Type B pancreatic cell (in vitro differentiated cells): ENCODE measurements at places on chromosomes 5 and 9.

- no peak for DNase-seq
These were observed 184.5 kb downstream of the DENND1A start for GRCh38 chr9:123745451-123745850.

- DNase-seq: no peak
These were observed 45.3 kb upstream of the RASEF start for GRCh38 chr9:83108208-83108607.

- no peak for DNase-seq
These were observed 367.9 kb upstream of the GRAMD2B start for GRCh38 chr5:126055348-126055729.

DNA sequence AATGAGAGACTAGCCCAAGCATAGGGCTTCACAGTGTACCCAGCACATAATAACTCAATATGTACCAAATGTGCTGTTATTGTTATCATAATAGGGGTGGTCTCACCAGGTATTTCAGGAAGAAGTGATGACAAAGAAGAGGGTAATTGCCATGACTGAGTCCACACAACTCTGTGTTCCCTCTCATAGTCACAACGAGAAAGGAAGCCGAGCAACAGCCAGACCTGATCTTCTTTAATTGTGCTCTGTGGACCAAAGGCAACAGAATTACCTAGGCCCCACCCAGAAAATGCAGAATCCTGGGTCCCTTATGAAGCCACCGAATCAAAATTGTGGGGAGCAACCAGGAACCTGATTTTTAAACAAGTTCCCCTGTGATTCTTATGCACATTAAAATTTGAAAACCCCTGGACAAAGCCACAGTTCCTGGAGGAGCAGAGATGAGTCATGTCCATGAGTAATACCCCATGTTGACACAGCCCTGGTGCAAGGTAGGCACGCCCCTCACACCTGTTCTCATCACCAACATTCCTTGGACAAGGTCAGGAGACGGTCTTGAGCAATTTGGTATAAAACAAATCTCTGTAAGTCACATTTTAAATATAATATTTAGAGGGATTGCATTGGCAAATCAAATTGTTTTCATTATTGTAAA, 5.2 kb downstream of the FGF1 start:
- no peak for DNase-seq

- DNase-seq: no peak
These were observed 517.6 kb downstream of the BNC2 start for GRCh38 chr9:16352791-16353401.

- DNase-seq: no peak
These were observed 478.6 kb upstream of the WWC1 start for GRCh38 chr5:167812871-167813270.

- DNase-seq: no peak
These were observed 1.4 kb downstream of the ETF1 start for GRCh38 chr5:138541511-138542179.

GRCh38 chr5:126881821-126882600, 105.1 kb downstream of the LMNB1 start:
- DNase-seq: no peak

DNA sequence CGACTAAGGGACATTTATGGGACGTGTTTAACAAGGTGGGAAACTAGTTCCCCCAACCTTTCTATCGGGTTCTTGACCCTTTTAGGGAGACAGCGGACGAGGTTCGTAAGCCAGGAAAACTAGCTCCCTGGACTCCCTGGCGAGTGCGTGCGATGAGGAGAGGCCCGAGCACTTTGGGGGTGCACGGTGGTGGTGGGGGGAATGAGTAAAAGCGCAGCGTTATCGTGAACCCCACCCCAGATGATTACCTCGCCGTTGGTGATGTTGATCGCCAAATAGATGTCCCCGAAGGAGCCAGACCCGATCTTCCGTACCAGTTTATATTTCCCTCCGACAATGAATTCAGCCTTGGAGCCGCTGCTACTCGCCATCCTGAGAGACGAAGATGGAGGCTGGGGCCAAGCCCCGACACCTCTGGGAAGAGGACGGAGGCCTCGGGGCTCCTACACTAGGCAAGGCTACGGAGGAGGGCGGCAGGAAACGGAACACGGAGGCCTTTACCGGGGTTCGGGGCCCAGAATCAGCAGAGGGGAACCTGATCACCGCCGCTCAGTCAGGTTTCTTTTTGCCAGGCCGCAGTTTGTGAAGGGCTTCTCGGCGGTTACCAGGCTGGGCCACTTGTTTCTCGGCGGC, 529 bp downstream of the CSNK1A1 start:
- no peak for DNase-seq

DNA sequence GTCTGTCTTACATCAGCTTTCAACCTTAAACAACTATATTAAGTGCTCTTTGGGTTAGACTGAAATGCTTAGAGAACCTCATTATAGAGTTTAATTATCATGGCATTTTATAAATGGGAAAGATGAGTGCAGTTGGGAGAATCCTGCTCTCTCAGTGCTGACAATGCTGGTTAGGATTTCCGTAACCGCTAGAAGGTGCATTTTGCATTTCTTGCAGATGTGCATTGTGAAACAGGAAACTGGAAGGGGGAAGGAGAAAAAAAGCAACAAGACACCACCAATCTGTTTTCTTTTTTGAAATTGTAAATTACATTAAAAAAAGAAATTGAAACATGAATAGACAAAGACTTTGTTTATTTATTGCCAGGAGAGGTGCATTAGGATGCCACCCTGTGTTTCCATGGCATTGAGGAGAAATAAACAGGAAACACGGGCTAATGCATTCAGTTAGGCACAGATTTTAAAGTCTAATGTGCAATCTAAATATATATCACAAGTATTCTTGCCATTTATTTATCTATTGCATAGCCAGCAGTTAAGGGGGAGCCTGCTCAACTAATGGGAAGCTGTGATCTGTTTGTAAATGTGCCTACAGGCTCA, 478.9 kb downstream of the PSAT1 start:
- no peak for DNase-seq

- no peak for DNase-seq
These were observed 115.8 kb upstream of the SLIT3 start for GRCh38 chr5:169416583-169417196.

DNA sequence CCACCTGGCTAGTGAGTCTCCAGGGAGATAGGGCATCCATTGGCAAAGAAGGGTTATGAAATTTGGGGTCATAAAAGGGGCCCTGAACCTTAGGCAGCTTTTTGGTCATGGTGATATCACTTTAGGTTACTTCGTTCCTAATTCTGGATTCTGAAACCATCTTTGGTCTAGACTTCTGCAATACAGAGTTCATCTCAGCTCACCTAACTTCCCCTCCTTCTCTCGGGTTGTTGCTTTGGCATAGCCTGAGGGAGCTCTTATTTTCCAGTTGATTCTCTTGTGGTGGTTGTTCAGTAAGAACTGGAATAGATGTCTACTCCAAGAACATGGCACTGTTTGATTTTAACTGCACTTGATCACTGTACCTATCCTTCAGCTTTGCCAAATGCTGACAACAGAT, 148.9 kb upstream of the RUSC2 start:
- no peak for DNase-seq

DNA sequence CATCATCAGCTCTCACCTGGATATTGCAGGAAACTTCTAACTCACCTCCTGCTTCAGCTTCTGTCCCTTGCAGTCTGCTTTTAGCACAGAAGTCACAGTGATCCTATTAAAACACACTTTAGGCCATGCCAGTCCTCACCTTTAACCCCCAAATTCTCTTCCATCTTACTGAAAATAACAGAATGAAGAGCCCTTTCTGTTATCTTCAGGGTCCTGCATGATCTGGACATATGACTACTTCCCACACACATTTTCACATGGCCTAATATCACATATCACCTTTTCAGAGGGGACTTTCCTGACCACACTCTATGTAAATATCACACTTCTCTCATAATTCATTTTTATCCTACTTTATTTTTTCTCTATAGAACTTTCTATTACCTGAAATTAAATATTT, 550.6 kb upstream of the CLINT1 start:
- DNase-seq: no peak

GRCh38 chr9:13957089-13957488, 356.9 kb downstream of the NFIB start:
- DNase-seq: no peak

- DNase-seq: peak; percentile 76
These were observed at the start of gene TRMT10B for GRCh38 chr9:37753489-37754190. TRMT10B (plus strand) TSS chr9:37753805; CDS start chr9:37761932, 8,127 bp downstream.

DNA sequence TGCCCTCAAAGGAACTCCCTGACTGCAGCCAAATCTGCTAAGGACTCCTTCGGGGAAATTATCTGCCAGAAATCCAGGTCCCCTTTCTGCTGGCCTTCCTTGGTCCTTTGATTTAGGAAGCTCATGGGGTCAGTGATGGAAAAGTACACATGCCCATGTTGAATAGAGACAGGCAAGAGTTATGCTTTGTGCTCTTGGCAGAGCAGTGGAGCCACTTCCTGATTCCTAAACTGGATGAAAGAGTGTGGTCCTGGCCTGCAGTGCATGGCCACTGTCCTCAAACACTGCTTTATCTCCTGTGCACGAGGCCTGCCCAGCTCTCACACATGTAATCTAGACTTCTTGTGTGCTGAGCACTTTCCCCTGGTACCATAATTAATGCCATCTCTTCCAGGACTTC, 2.0 kb upstream of the EBF1 start:
- no peak for DNase-seq

DNA sequence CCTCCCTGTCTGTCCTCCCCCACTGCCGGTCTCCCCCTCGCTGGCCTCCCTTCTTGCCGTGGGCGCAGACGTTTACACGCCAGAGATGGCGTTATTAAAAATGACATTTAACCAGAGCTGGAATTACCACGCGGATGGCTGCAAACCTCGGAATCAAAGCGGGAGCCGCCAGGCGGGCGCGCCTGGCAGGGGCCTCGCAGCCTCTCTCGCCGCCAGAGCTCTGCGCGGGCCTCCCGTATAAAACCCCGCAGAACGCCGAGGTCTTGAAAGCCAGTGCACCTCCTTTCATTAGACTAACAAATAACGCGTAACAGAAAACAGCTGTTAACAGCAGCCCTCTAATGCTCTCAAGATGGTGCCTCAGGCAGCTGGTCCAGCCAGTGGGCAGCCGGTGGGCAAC, 10.2 kb downstream of the PRRX2 start:
- DNase-seq: no peak

DNA sequence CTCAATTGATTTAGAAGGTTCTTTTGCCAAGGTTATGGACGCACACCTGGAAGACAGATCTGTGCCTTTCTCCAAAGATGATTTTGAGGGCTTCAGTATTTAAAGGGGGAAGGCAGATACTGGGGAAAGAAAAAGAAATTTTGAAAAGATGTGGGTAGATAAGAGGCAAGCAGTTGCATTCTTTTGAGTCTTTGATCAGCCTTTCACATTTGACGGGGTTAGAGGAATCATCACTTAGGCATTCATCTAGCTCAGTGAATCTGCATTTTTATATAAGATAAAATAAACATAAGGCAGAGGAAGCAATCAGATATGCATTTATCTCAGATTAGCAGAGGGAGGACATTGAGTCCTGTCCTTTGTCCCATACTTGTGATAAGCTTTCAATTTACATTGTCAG, 243.4 kb upstream of the RAI14 start:
- no peak for DNase-seq

- no peak for DNase-seq
These were observed 100.9 kb upstream of the MSX2 start for GRCh38 chr5:174623433-174624019.

DNA sequence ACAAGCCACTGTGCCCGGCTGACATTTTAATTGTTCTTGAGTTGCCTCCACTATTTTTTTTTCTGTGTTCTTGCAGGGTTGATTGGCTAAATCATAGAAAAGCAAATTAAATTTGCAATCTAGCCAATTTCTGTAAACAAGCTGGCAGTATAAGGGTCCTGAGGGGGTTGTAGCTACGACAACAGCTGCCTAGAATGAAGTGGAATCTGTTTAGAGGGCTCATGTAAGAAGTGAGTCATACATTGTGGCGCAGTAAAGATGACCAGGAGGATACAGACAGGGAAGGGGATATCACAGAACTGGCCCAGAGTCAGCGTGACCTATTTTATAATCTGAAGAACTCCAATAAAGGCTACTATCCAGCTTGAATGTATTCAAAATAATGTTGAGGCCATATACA, 82.2 kb upstream of the TLE1 start:
- DNase-seq: no peak

GRCh38 chr5:109533751-109534272, 124.0 kb upstream of the PJA2 start:
- no peak for DNase-seq
